Placental epithelial cell (primary cell): ENCODE measurements at places on chromosomes 2 and 18. TPM values are rescaled to one million over a fixed set of nuclear protein-coding genes. Genes with fewer than 3 reads are reported as not detected.

Gene GKN2
- total RNA-seq: not detected in 2 replicates

Gene TMEM247
- total RNA-seq: not detected in 2 replicates

Gene CLEC4F
- total RNA-seq: not detected in 2 replicates

Gene CDK5R2
- not detected in 2 replicates for total RNA-seq

Gene SOS1
- total RNA-seq: 18.2 and 20.0 TPM in 2 replicates

Gene POTEI
- total RNA-seq: not detected in 2 replicates

Gene CAPN13
- total RNA-seq: not detected in 2 replicates

Gene PLEKHM3
- 15.3 and 18.8 TPM in 2 replicates for total RNA-seq

Gene IL18R1
- total RNA-seq: 1.7 and 4.3 TPM in 2 replicates

Gene CROCC2
- total RNA-seq: not detected in 2 replicates

Gene SLC4A3
- 5.9 and 6.8 TPM in 2 replicates for total RNA-seq

Gene FAM210A
- 15.3 and 18.5 TPM in 2 replicates for total RNA-seq

Gene LRRTM4
- total RNA-seq: not detected in 2 replicates

Gene RPRD1A
- 18.8 and 28.2 TPM in 2 replicates for total RNA-seq

Gene ANO7
- total RNA-seq: under 0.01 TPM in 1 of 2 replicates, not detected in the other

Gene GPR45
- total RNA-seq: 0.33 TPM in 1 of 2 replicates, not detected in the other

Gene C2orf15
- total RNA-seq: 0.22 and 0.79 TPM in 2 replicates

Gene ZNF385B
- total RNA-seq: 1.2 and 2.6 TPM in 2 replicates

Gene SKA1
- total RNA-seq: 2.7 and 4.8 TPM in 2 replicates

Gene UGT1A3
- 0.43 TPM in 1 of 2 replicates, not detected in the other for total RNA-seq

Gene PDK1
- 17.3 and 23.3 TPM in 2 replicates for total RNA-seq

Gene SERPINB4
- total RNA-seq: not detected in 2 replicates

Gene ITPRIPL1
- 3.0 and 4.3 TPM in 2 replicates for total RNA-seq

Gene CCDC74A
- 5.2 and 5.5 TPM in 2 replicates for total RNA-seq

Gene CHRND
- total RNA-seq: not detected in 2 replicates

Gene ITGA4
- 0.79 TPM in 1 of 2 replicates, not detected in the other for total RNA-seq

Gene RNF152
- 0.39 and 2.6 TPM in 2 replicates for total RNA-seq

Gene FLACC1
- 0.54 and 2.4 TPM in 2 replicates for total RNA-seq

Gene C18orf32
- total RNA-seq: 9.4 and 10.5 TPM in 2 replicates

Gene CFAP65
- not detected in 2 replicates for total RNA-seq

Gene PROM2
- 101 and 124 TPM in 2 replicates for total RNA-seq

Gene NDC80
- 6.3 and 7.9 TPM in 2 replicates for total RNA-seq

Gene RGPD4
- not detected in 2 replicates for total RNA-seq

Gene HOXD13
- total RNA-seq: not detected in 2 replicates

Gene KLHL14
- total RNA-seq: not detected in 2 replicates

Gene KIF5C
- total RNA-seq: under 0.01 TPM in 1 of 2 replicates, not detected in the other

Gene BOLL
- total RNA-seq: not detected in 2 replicates

Gene NAT8
- total RNA-seq: not detected in 2 replicates

Gene TMEM37
- under 0.01 and 0.11 TPM in 2 replicates for total RNA-seq

Gene SLC9A4
- 0.22 and 0.79 TPM in 2 replicates for total RNA-seq

Gene HRH4
- not detected in 2 replicates for total RNA-seq

Gene MBP
- 28.7 and 83.7 TPM in 2 replicates for total RNA-seq
